ENCODE measurements at places on chromosomes 12 and 14.
A peak's percentile ranks its signal among the peaks of the same experiment; 100 is the strongest.

DNA sequence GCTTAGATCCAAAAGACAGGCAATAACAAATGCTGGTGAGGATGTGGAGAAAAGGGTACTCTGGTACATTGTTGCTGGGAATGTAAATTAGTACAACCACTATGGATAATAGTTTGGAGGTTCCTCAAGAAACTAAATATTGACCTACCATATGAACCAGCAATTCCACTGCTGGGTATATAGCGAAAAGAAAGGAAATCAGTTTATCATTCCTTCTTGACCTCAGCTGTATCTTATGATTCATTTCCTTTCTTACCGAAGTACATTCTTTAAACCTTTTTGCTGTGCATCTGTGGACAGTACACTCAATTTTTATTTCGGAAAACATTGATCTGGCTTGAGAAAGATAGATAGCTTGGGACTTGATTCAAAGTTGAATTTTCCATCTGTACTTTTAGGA, 183.2 kb upstream of the LRFN5 start:
- no peak for DNase-seq

DNA sequence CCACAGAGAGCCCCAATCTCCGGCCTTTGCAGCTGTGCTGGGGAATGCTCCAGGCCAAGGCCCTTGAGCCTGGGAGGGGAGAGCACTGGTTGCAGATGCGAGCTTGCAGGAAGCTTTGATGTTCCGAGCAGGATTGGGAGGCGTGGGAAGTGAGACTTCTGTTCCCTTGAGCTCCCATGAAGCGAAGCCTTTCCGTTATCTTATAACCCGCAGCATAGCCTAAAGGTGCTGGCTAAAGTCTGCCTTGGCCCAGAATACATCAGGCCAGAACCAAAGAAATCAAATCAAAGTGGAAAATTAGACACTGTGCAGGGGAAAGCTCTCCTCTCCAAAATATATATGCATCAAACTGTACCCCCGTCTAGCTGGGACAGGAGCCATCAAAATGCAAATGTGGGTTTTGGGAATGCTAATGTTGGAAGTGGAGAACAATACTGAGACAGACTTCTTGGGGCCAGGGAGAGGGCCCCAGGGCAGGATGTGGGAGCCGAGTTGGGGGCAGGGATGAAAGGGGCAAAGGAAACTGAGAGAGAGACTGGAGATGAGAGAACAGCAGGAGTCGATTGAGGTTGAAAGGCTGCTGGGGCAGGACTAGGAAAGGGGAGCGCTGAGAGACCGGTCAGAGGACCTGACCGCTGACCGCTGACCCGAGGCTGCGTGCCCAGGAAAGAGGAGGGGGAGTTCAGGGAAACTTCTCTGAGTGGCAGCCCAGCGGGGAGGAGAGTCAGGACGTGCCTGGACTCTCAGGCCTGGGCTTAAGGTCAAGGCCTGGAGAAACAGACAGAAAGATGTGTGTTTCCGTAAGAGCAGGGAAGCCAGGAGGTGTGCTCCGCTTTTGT, 152.2 kb upstream of the PARP11 start:
- no peak for DNase-seq

- no peak for DNase-seq
These were observed 156.1 kb upstream of the FSCB start for GRCh38 chr14:44663136-44663535.

- DNase-seq: no peak
These were observed 181.3 kb downstream of the CAND1 start for GRCh38 chr12:67450441-67450840.

- DNase-seq: peak; percentile 70
These were observed 169.2 kb downstream of the PIK3C2G start for GRCh38 chr12:18430425-18431048.

DNA sequence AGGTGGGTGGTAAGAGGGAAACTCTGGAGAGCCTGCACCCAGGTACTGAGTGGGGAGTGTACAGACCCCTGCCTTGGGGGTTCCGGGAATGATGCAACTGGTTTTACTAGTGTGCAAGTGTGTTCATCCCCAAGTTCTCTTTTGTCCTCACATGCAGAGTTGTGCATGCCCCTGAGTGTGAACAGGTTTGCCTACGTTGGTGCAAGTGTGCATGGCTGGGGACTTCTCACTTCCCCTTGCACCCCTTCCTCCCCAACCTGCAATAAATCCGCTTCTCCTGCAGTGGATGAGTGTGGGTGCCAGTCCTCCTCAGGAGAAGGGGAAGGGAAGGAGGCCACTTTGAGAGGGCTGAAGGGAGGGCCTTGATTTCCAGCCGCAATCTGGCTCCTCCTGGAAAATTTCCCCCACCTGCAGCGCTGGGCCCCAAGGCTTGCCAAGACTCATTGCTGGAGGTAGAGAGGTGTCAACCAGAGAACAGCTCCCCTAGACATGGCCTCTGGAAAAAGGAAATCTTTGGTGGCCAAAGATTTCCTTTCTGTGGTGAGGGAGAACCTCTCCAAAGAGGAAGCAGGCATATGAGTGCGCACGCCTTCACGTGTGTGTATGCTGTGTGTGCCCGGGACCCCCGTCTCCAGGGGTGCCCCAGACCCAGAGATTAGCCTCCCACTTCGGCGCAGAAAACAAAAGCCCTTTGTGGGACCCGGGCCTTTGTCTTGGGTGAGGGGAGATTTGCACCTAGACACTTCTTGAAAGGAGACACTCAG, 5.5 kb downstream of the AQP2 start:
- no peak for DNase-seq

DNA sequence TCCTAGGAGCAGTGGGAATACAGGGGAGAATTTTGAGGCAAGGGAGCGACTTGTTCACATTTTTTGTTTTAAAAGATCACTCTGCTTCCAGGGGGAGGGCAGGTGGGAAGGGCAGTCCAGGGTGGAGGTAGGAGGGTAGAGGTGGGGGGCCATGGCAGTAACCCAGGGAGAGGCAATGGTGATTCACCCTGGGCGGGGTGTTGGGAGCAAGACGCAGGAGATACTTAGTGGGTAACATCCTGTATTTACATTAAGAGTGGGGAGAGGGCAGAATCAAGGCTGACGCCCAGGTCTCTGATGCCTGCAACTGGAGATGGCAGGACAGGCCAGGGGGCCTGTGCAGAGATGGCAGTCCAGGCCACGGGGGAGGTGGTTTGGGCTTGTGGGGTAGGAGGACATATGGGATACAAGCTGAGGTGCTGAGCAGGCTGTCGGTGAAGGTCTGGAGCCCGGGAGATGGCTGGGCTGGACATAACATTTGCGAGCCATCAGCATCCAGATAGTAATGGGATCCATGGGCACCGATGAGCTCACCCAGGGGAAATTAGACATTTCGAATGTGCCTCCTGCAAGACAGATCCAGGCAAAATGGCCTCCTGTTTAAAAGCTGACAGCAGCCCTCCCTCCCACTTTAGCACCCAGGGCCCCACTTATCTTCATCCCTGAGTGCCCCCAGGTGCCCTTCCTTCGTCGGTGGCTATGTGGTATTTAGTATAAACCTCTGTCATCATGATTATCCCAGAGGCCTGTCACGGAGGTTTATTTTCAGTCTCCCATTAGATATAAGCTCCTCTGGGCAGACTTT, 9.3 kb downstream of the EML1 start:
- DNase-seq: no peak

DNA sequence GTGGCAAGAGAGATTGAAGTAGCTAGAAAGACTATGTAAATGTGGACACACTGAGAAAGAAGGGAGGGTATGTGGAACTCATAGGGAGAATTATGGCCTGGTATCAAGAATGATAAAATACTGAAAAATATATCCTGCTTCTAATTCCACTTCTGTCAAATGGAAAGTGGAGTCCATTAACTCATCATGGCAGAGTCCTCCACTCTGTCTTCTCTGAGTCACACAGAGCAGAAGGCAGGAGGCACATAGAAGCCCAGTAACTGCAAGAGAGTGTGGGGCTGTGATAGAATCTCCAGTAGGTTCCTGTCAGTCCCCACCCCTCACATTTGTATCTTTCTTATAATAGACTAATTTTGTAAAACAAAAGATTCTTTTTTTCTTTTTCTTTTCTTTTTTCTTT, 223.7 kb downstream of the AKAP6 start:
- no peak for DNase-seq

GRCh38 chr12:91746976-91747375, 398.7 kb downstream of the BTG1 start:
- no peak for DNase-seq

DNA sequence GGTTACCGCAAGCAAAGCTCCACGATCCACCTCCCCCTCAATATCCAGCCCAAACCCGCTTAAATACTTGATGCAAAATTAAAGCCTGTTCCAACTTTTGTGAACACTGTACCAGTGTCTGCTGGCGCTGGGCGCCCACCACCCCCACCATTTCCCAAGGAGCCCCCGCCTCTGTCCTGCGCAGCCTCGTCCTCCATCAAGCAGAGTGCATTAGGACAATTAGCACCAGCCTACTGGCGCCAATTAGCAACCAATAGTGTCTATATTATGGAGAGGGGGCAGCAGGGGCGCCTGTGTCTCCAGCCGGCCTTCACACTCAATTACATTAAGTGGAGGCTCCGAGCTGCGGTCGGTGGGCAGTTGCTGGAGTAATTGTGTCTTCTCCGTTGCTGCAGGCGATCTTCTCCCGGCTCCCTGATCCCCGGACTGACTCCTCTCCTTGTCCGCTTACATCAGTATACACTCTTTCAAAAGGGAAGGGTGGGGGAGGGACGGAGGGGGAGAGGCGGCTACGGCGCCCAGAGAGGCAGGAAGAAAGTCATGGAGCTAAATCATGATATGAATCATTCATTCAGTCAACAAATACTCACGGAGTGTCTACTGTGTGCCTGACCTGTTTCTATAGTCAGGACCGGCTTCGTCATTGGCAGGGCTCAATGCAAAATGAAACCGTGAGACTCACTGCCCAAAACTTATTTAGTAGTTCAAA, 707.3 kb downstream of the MED13L start:
- DNase-seq: no peak

- DNase-seq: no peak
These were observed 12.5 kb upstream of the KRT80 start for GRCh38 chr12:52204095-52204930.

GRCh38 chr14:101255765-101256125, 305.6 kb upstream of the DIO3 start:
- no peak for DNase-seq

DNA sequence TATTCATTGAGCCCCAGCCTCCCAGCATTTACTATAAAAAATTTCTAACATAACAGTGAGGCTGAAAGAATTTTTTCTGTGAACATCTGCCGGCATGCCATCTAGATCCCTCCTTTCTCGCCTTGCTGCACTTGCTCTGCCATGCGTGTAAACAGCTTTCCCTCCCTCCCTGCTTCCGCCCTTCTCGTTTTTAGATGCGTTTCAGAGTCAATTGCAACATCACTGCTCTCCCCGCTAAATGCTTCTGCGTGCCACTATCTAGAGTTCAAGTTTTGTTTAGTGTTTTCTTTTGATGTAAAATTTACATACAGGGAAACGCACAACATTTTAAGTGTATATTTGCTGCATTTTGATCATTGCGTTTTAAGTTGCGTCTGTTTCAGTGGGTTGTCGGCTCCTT, 83.6 kb downstream of the CCDC92 start:
- DNase-seq: no peak

GRCh38 chr14:81797315-81797714, 263.7 kb upstream of the SEL1L start:
- no peak for DNase-seq

DNA sequence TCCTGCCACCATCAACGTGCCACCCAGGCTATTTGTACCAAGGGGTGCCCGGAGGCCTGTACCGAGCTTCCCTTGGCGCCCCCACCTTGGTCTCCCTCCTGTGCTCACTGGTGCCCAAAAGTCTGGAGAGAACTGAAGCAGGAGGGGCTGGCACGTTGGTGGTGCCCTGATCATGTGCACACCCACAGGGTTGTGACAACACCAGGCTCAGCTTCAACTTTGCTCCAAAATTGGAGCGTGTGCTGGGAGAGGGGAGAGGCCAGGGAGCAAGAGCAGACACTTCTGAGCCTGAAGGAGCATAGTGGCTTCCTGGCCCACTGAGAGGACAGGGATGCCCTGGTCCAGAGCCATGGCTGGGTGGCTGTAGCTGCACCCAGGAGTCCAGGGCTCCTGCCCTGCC, 13.0 kb upstream of the LPCAT3 start:
- no peak for DNase-seq

- DNase-seq: no peak
These were observed 73.0 kb upstream of the ATF1 start for GRCh38 chr12:50690925-50691324.

DNA sequence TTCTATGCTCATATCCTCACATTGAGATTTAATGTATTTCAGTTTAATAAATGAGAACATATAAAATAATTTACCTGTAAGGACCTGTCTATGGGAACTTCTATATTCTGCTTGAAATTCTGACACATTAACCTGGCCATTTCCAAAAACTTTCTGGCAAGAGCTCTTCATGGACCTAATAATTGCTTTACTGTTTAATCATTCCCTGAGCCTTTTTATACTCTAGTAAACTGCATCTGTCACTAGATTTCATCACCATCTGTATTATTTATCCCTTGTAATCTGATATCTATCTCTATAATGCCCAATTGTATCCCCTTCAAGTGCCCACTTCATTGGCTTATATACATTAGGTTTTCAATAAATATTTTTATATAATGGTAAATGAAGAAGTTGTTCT, 327.7 kb downstream of the RAD51B start:
- no peak for DNase-seq
